ENCODE measurements at places on chromosomes 16 and 17.

DNA sequence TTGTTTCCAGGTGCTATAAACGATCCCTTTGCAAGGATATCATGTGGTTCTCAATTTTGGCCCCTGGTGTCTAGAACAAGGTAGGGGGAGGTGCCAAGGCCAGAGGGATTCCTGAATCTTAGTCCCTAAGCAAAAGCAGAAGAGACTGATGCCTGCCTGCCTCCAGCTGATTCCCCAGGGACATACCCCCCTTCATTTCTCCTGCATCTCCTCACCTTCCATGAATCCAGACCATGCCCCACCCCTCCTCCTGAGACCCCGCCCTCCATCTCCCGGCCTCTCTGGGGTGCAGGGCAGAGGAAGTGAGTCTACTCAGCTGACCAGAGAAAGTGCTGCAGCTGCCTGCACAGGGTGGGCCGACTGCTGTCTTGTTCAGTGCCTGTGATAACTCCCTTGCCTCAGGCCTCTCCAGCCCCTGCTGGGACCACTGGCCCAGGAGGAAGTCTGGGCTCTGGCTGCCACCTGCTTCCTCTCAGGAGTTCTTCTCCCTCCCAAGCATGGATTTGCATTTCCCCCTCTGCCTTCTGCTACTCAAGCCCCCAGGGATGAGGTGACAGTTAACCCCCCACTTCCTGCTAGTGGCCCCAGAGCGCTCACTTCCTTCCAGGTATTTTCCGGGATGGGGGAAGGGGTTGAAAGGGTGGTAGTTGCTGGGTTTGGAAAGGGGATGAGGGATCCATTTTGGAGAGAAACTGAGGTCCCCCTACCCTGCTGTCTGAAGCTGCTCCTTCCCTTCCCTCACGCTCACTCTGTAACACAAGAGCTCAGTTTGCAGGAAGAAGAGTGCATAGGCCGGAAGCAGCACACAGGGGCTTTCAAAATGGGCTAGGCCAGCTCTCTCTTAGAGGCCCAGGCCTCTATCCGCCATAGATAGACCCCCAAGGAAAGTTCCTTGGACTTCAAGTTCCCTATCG is 10.5 kb upstream of the TSPOAP1 start:
- DNase-seq: peak; percentile 56

- no peak for DNase-seq
Measured at GRCh38 chr17:78966123-78966813, 13.5 kb downstream of the LGALS3BP start.

DNA sequence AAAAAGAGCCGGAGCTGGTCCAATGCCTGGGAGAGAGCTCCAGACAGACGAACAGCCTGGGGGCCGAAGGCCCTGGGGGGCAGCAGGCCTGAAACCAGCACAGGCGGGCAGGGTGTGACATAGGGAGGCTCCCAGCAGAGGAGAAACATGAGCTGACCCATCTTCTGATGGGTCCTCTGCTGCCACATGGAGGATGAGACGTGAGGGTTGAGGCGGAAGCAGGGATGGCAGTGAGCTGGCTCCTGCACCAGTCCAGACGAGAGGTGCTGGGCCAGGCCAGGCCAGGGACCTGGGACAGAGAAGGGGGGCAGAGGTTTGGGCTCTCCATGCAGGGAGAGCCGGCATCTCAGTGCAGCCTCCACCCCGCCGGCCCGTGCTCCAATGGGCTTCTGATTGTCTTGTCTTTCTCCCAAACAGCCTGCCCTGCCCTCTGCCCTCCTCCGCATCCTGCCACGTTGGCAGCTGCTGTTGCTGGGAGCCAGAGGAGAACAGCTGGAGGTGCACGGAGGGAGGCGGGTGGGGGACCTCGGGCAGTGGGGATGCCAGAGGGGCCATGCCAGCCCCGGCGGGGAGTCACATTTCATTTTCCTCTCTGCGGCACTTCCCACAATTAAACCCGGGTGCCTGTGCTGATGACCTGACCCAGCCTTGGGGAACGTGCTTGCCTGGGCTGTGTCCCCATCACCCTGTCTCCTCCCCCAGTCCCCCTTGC is 139.1 kb upstream of the GSE1 start:
- no peak for DNase-seq

- peak; percentile 75 for DNase-seq
Measured at GRCh38 chr16:21952040-21952792, 945 bp upstream of the UQCRC2 start.

- DNase-seq: no peak
Measured at GRCh38 chr16:49013727-49014080, 267.9 kb downstream of the CBLN1 start.
